Right lobe of liver (tissue), 6 donors: ENCODE measurements at places on chromosomes 4 and X. TPM values are rescaled to one million over a fixed set of nuclear protein-coding genes. Genes with fewer than 3 reads are reported as not detected.

The SPATA4 gene
- not detected for total RNA-seq

The PPBP gene
- total RNA-seq = 4.8 TPM

The GRPR gene
- total RNA-seq = not detected

The GDPD2 gene
- total RNA-seq = not detected

The ZFP92 gene
- total RNA-seq = 0.46 TPM

The HTN3 gene
- total RNA-seq = not detected

The CNOT6L gene
- total RNA-seq = 24.6 TPM

The GPC3 gene
- 2.4 TPM for total RNA-seq

The MAGEB17 gene
- not detected for total RNA-seq

The LRCH2 gene
- total RNA-seq = 0.23 TPM

The PRR32 gene
- not detected for total RNA-seq

The CLDN2 gene
- total RNA-seq = 15.0 TPM

DNA sequence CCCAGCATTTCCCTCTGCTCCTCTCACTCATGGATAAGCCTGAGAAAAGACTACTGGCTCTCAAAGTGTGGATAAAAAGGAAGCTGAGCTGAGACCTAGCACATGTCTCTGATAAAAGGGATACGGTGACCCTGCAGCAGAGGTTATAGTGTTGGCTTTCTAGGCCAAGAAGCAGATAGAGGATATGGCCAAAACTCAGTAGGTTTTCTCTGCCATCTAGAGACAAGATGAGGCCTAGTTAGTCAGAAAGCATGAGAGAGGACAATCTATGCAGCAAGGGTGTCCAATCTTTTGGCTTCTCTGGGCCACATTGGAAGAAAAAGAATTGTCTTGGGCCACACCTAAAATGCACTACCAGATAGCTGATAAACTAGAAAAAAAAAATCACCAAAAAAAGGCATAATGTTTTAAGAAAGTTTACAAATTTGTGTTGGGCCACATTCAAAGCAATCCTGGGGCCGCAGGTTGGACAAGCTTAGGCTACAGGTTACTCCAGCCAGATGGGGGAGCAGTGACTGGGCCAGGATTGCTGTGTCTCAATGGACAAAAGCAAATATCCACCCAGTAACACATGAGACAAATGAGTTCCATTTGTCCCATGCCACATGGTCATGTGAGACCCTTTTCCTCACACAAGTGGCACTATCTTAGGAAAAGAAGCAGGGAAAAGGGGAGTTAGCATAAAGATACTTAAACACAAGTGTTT, 411.4 kb downstream of the INPP4B start:
- no peak overlapping the region for H3K4me3 ChIP-seq
- H3K27me3 ChIP-seq = no peaks in the 10 kb centered on the region
- no peaks in the 10 kb centered on the region for H3K36me3 ChIP-seq
- no peak overlapping the region for H3K27ac ChIP-seq
- no peak for DNase-seq
- no peaks in the 10 kb centered on the region for H3K4me1 ChIP-seq

DNA sequence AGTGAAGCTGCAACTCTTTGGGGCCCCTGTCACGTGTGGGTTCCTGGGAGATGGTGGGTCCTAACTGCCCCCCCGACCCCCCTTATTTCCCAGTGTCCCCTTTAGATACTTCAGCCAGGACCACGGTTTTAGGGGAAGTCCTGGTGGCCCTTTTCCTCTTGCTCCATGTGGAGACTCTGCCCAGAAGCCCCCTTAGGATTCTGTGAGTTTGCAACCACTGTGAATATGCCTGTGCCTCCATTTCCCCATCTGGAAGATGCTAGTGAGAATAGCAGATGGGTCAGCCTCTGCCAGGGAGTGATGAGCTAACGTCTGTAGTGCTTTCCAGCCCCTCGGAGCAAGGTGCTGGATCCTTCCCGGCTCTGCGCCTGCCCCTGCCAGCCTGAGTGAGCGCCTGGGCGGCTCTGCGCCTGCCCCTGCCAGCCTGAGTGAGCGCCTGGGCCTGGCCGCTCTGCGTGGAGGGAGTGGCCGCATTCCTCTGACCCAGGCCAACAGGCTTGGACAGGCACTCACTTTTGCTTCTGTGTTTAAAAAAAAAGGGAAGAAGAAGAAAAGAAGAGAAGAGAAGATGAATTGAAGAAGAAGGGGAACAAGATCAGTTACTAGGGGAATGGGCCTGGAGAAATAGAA, 6.7 kb upstream of the CITED1 start:
- H3K27me3 ChIP-seq = no peaks in the 10 kb centered on the region
- no peak overlapping the region for H3K27ac ChIP-seq
- no peak for DNase-seq

DNA sequence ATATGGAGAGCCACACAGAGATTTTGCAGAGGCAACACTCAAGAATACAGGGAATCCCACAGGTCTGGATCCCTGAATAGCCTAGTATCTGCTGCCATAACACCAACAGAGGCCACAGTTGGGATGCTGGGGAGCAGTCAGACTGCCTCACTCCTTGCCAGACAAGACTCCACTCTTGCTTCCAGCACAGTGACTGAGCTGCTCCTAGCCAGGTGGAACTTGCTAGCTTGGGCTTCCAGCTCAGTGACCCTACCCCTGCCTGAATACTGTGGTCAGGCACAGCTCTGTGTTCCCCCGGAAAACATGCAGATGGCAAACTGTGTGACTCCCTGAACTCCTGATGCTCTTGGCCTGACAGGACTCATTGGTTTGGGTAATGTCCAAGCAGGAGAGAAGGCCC, 251.8 kb downstream of the KCTD8 start:
- no peaks in the 10 kb centered on the region for H3K27me3 ChIP-seq
- no peaks in the 10 kb centered on the region for H3K4me1 ChIP-seq
- H3K27ac ChIP-seq = no peak overlapping the region
- no peak for DNase-seq

GRCh38 chr4:40562681-40563080, 67.0 kb downstream of the RBM47 start:
- no peaks in the 10 kb centered on the region for H3K36me3 ChIP-seq
- no peak for DNase-seq
- no peaks in the 10 kb centered on the region for H3K27me3 ChIP-seq
- no peak overlapping the region for H3K4me3 ChIP-seq

DNA sequence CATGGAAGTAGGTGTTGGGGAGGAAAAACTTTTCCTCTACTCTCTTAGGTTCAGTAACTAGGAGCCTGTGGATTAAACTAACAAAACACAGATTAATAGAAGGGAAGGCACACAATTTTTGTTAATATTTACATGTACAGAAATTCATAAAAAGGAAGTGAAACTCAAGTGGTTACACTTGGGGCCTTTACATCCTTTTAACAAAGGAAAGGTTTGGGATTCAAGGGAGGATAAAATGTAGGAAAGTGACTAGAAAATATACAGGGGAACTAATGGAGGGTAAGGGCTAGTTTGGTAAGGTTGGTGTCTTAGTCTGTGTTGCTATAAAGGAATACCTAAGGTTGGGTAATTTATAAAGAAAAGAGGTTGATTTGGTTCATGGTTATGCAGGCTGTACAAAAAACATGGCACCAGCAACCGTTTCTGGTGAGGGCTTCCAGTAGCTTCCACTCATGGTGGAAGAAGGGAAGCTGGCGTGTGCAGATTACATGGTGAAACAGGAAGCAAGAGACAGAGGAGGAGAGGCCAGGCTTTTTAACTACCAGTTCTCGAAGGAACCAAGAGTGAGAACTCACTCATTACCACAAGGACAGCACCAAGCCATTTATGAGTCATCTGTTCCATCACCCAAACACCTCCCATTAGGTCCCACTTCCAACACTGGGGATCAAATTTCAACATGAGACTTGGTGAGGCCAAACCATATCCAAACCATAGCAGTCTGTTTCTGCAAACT, 124.4 kb downstream of the CHRDL1 start:
- H3K4me3 ChIP-seq = no peak overlapping the region
- H3K27me3 ChIP-seq = no peaks in the 10 kb centered on the region
- DNase-seq = no peak
- no peak overlapping the region for H3K27ac ChIP-seq
- H3K36me3 ChIP-seq = no peaks in the 10 kb centered on the region

DNA sequence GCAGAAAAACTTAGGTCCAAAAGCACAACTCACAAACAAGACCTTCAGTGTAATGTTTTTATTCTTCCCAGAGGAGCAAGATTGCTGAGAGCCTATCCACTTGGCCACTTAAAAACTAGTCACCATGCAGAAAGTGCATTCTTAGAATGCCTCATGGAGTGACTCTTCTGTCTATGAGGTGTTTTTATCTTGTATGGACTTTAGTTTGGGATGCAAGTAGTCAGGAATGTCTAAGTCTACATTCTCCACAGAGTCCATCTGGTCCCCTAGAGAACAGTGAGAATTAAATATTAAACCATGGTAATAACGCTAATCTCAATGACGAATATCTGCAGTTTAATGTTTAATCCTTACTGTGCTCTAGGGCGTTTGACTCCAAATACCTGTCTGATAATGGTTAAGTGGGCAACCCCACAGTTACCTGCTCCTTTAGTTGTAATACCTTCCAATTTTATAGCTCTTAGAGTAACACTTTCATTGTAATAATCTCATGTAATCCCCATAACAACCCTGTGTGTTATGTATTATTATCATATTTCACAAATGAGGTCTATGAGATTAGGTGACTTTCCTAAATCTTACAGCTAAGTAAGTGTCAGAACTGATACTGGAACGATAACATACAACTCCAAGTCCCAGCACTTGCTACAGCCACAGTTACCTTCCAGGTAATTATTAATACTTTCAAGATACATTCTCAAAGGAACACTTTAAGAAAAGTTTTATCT, 235.6 kb upstream of the JADE1 start:
- no peak overlapping the region for H3K4me3 ChIP-seq
- H3K27me3 ChIP-seq = no peaks in the 10 kb centered on the region
- DNase-seq = no peak
- no peaks in the 10 kb centered on the region for H3K36me3 ChIP-seq

- no peaks in the 10 kb centered on the region for H3K36me3 ChIP-seq
- H3K4me3 ChIP-seq = no peak overlapping the region
- H3K4me1 ChIP-seq = no peaks in the 10 kb centered on the region
- no peaks in the 10 kb centered on the region for H3K27me3 ChIP-seq
- no peak for DNase-seq
- no peak overlapping the region for H3K27ac ChIP-seq
These were observed 5.7 kb downstream of the ATP1B4 start for GRCh38 chrX:120367402-120368109.

DNA sequence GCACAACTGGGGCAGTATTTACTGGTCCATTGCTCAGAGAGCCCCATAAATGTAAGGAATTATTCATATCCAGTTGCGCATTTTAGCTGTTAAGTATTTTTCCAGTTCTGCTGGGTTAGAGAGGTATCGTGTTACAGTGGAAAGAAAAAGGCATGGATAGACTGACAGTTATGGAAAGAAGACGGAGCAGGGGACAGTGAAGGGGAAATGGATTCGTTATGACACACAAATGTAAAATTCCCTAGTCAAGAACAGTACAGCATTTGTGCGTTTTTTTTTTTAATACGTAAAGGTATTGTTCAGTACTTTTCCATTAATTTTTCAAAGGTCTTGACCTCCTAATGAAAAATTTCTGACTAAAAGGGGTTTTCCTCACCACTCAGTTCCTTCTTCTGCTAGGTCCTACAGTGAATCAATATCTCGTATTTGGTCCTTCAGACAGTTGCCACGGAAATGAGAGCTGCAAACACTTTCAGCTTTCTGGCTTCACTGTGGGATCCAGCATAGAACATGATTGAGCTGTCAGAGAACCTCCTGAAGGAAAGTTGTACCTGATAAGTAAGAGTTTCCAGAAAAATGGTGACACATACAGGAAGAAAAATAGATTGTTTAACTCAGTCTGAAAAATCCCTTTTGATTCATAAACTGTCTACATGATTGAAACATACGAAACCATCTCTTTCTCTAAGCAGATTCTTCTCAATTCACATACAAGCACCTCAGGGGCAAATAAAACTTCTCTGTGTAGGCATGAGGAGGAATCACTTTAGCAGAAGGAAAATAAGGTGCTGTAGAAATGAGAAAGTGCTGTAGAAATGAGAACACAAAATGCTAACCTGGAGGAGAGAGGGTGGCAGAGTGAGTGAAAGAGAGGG, 21.8 kb upstream of the BBS12 start:
- H3K4me1 ChIP-seq = no peaks in the 10 kb centered on the region
- H3K27me3 ChIP-seq = no peaks in the 10 kb centered on the region
- no peak for DNase-seq
- H3K4me3 ChIP-seq = no peak overlapping the region

- no peak overlapping the region for H3K4me3 ChIP-seq
- H3K27me3 ChIP-seq = no peaks in the 10 kb centered on the region
- H3K36me3 ChIP-seq = no peaks in the 10 kb centered on the region
- no peak for DNase-seq
- H3K27ac ChIP-seq = no peak overlapping the region
These were observed 128.1 kb downstream of the KDM6A start for GRCh38 chrX:45001048-45001447.

DNA sequence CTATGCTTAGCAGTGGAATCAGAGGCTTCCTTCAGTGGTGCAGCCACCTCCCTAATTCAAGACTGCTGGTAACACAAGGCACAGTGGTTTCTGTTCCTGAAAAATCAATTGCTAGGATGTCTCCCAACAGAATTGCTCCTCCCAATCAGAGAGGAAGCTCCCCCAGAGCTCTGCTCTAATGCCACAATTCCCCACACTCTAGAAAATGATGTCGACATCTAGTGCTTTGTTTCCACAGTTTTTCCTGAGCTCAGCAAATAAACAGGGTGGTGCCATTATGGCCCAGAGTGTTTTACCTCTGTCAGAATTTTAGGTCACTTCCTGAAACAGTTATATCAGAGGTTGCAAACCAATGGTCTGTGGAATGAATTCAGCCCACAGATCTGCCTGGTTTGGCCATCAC, 24.7 kb downstream of the TAB3 start:
- DNase-seq = no peak
- H3K4me3 ChIP-seq = no peak overlapping the region
- no peak overlapping the region for H3K27ac ChIP-seq

- no peaks in the 10 kb centered on the region for H3K36me3 ChIP-seq
- no peak for DNase-seq
These were observed 95.2 kb downstream of the GPAT3 start for GRCh38 chr4:83631066-83631465.

- no peaks in the 10 kb centered on the region for H3K36me3 ChIP-seq
- no peak overlapping the region for H3K4me3 ChIP-seq
- no peaks in the 10 kb centered on the region for H3K27me3 ChIP-seq
- H3K27ac ChIP-seq = no peak overlapping the region
These were observed 55.3 kb upstream of the SLC25A43 start for GRCh38 chrX:119343856-119344255.

DNA sequence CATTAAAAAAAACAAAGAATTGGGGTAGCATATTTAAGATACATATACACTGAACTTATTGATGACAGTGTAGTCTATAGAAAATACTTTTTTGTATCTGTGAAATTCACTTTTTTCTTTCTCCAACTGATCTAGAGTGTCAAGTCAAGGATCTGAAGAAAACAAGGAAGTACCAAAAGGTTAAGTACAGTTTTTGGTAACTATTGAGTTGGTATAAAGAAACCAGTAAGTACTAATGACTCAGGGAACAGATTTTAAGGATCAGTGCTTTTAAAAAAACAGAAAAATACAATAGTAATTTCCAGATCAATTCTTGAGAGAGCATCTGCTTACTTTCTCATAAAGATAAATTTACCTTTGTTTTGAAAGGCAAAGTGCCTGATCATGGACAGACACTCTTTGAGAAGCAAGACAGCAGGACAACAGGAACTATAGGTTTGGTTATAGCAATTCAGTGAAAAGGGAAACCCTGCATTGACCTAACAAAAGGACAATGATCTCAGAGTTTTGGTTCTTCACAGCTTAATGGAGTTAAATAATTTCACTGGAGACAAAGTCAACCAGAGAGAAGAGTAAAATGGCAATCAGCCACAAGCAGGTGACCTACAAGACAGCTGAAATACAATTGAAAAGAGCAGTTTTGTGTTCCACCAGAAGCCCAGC, 23.4 kb downstream of the TRMT10A start:
- H3K27ac ChIP-seq = no peak overlapping the region
- no peaks in the 10 kb centered on the region for H3K27me3 ChIP-seq
- H3K36me3 ChIP-seq = no peaks in the 10 kb centered on the region
- no peak for DNase-seq
- H3K4me1 ChIP-seq = no peaks in the 10 kb centered on the region
